Neuronal stem cell (in vitro differentiated cells): ENCODE measurements at places on chromosomes 11 and 22.
A peak's percentile ranks its signal among the peaks of the same experiment; 100 is the strongest.

GRCh38 chr11:34806875-34807274 lies 109.3 kb downstream of the APIP start:
- no peak for DNase-seq

- peak; percentile 63 for DNase-seq
Measured at GRCh38 chr11:72589802-72590761, 84.1 kb downstream of the PDE2A start.

DNA sequence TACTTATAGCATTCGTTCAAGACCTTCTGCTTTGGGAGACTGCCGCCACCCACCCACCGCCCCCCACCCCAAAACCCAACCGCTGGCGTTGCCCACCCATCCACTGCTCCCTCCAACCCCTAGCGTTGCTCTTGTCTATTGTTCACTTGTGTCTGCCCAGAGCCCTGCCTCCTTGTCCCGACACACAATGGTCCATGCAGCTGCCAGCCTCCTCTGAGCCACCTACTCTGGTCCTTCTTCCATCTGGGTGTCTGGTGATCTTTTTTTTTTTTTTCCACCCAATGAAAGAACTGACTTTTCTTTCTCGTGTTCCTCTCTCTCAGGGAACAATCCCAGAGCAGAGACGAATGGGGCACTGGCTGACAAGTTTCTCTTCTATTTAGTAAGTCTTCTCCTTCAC lies 256.0 kb upstream of the SESN3 start:
- no peak for DNase-seq

GRCh38 chr11:111795334-111795985 lies 29.3 kb upstream of the PPP2R1B start:
- no peak for DNase-seq

DNA sequence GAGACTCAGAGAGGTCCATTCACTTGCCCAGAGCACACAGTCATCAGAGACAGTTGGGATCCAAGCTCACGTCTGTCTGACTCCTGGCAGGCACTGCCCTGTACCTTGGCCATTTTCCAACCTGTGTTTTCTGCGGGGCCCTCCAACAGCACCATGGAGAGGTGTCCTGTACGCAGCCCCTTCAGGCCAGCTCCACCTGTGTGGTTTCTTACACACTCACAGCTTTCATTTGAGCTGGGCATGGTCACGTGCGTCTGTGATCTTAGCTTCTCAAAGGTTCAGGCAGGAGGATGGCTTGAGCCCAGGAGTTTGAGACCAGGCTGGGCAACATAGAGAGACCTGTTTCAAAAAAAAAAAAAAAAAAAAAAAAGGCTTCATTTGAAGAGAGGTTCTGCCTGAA lies 24.4 kb downstream of the TOM1 start:
- no peak for DNase-seq

DNA sequence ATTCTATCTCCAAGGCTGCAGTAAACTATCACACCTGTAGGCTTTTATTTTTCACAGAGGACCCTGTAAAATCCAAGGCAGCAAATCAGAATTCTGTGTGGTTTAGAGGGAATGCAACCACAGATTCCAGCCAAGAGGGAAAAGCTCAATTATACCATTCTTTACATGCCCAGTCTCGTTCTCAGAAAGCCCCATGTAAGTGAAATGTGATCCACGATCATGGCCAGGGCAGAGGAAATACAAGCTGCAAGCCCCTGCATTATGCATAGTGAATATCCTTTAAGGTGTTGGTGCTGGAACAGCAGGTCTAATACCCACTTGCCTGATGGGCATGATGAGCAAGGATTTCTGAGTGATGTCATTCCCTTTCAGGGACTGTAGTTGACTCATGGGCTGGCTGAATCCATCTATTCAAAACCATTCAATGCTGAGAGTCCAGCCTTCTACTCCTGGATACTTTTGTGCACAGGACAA lies 198.7 kb upstream of the MTMR2 start:
- DNase-seq, result no peak

DNA sequence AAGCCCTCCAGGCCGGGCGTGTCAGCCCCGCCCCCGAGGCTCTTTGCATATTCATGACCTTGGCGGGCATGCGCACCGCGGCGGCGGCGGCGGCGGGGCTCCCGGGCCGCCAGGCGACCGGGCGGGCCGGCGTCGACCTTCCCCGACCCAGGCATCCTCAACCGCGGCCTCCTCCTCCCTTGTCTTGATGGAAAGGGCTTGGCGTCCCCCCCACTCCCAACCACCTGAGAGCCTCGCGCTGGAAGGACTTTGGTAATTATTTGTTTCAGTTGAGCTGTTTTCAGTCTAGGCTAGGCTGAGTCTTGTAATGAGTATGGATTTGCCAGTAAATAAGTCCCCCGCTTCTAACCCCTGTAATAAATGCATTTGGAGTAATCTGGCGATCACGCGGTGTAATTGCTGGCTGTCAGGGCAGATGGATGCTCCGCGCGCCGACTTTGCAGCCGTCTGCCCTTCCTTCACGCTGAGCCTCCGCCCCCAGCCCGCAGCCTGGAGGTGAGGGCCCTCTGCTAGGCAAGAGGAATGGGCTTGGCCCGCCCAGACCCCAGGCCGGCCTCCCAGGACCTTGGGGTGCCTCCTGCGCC lies 25.2 kb downstream of the FLRT1 start:
- DNase-seq, result peak; percentile 70

DNA sequence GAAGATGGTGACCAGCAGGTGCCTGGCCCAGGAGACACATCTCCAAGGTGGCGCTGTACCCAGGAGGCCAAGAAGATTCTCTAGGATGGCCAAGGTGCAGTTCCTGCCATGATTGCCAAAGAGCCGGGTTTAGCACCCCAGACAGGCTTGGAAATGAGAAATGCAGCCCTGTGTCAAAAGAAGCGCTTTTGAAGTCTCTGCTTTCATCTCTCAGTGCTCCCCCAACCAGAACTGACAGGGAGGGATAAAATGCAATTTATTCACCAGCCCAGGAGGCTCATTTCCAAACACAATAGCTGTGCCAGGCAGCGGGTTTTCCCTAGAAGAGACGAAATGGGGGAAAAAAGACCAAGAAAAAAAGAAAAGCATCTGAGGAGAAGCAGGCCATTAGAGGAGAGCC lies 195.9 kb upstream of the NCAM1 start:
- DNase-seq, result no peak

DNA sequence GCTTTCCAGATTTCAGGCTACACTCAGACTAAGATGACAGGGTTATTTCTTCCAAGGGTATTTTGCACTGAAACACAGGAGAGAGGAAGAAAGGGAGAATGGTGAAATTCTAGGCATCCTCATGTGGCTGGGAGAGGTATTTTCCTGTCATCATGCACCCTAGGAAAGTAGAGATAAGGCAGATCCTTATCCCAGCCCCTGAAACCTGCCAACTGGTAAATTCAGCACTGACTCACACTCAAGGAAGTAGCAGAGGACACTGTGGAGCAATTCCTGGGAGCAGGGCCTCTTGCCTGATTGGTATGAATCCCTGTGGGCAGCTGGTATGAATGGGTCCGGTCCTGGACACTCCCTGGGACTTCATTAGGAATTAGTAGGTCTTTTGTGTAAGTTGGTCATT lies 37.6 kb upstream of the SLC5A1 start:
- DNase-seq, result no peak

GRCh38 chr11:84497181-84497580 lies 1130.0 kb downstream of the DLG2 start:
- DNase-seq, result no peak

DNA sequence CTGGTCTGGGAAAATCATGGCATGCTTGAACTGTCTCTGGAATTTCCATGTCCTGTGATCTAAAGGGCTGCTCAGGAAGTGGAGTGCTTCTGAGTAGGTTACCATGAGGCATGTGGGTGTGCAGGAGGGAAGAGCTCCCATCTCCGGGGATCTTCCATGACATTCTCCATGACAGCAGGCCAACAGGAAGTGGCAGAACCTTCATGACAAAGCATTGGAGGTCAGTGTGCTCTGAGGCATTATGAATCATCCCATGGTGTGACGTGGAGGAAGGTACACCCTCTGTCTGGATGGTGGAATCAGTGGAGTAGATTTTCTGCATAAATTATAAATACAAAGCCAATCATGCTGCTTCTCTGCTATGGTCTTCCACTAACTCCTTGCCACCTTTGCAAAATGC lies 139.6 kb upstream of the E2F8 start:
- DNase-seq, result no peak

DNA sequence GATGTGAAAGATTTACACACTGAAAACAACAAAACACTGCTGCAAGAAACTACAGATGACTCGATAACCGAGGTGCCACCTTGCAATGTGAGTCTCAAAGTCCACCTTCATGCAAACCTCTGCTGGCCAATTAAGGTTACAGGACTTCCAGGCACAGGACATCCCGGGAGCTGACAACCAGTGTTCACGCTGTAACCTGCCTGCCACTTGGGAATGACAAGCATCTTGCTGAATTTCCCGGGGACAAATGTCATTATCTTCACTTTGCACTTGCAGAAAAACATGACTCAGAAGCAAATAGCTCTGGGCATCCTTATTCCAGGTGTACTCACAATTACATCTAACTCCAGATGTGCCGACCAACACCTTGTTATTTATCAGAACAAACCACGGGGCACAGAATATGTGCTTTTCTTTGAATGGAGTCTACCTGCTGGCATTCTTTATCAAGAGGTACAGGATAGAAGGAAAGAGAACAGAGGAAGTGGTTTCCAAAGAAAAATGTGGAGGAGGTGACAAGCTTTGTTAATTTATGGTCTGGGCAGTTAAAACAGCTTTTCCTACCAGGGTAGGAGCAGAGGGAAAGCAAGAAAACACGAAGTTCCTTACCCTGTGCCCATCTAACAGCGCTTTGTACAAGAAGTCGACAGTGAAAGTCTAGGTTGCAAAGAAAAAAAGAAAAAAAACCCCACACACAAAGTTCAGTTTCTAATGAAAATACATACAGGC lies 72.3 kb downstream of the SHANK2 start:
- DNase-seq, result no peak

- no peak for DNase-seq
Measured at GRCh38 chr11:46698597-46698996, 1.8 kb downstream of the ARHGAP1 start.

DNA sequence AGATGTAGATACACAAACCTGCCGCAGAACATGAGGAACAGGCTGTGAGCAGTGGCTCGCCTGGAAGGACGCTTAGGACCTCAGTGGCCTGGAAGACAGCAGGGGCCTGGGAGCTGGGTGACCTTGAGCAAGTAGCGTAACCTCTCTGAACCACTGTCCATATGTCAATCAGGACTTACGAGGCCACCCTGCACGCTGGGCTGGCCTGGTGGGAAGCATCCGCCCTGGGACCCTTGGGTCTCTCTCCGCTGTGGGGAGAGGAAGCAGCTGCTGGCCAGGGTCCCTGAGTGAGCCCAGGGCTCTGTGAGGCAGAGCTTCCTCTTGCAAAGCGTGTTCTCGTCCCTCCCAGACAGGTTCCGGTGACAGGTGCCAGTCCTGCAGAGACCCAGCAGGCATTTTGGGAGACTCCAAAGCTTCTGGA lies 14.0 kb upstream of the EHD1 start:
- no peak for DNase-seq

DNA sequence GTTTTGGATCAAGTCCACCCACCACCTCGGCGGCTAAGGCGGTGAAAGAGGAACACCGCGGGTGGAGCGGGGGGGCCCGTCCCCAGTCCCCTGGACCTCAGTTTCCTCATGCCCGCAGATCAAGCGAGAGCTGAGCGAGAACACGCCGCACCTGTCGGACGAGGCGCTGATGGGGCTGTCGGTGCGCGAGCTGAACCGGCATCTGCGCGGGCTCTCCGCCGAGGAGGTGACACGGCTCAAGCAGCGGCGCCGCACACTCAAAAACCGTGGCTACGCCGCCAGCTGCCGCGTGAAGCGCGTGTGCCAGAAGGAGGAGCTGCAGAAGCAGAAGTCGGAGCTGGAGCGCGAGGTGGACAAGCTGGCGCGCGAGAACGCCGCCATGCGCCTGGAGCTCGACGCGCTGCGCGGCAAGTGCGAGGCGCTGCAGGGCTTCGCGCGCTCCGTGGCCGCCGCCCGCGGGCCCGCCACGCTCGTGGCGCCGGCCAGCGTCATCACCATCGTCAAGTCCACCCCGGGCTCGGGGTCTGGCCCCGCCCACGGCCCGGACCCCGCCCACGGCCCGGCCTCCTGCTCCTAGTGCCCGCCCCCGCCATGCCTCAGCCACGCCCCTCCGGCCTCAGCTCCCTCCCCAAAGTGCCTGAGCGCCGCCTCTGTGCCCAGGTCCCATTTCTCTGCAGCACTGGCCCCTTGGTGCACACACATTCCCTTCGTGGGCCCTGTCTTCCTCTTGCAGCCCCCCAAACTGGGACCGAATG lies 12.7 kb downstream of the MAFF start:
- peak; percentile 70 for DNase-seq

- no peak for DNase-seq
Measured at GRCh38 chr11:111585371-111585770, 16.9 kb upstream of the SIK2 start.

DNA sequence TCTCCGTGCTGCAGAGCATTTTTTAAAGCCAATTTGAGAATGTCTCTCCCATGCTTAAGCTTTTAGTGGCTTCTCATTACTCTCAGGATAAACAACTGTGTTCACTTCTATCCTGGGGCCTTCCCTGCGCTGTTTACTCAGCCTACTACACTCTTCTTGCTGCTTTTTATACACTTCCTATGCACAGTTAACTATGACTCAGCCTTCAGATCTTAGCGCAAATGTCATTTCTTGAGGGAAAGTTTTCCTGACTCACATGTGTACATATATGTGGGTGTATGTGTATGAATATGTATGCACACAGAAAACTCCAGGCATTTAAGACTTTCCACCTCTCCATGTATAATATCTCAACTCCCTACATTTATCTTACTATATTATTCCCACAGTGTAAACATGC lies 9.8 kb downstream of the THAP12 start:
- DNase-seq, result no peak

- no peak for DNase-seq
Measured at GRCh38 chr11:102920118-102920684, 35.3 kb downstream of the MMP13 start.

DNA sequence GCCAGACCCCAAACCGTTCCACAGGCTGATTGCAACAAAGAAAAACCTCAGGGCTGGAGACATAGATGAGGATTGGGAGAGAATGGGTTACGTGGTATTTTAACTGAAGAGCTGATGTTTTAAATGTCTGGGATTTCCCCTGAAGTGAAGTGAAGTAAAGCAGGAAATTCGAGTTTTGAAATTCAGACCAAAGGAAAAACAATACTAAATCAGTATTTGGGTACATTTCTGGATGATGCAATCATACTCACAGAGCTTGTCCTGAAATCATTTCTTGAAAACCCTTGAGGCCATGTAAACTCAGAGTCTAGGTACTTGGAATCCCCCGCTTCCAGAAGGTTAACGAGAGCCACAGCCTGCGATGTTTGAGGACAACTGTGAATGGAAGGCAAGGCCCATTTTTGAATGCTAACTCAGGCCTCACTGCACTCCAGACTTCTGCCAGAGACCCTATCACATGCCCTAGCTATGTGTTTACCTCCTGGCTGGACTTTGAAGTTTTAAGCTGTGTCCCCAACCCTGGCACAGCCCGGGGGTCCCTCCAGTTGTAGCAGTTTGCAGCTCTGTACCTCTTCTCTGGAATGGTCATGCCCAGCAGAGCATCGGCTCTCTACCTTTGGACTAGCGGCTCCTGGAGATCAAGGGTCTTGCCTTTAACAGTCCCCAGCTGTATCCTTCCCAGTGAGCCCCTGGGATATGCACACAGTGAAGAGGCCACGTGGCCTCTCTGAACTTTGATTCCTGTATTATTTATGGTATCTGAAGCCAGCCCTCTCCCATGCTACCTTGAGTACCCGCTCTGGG lies 5.4 kb upstream of the FTH1 start:
- DNase-seq, result no peak

- DNase-seq, result no peak
Measured at GRCh38 chr22:25070956-25071355, 118.4 kb downstream of the KIAA1671 start.

- no peak for DNase-seq
Measured at GRCh38 chr11:107442715-107443215, 14.9 kb downstream of the CWF19L2 start.

- DNase-seq, result no peak
Measured at GRCh38 chr11:28017816-28018215, 90.1 kb downstream of the KIF18A start.
